Gastroesophageal sphincter (tissue), 4 donors: ENCODE measurements at places on chromosomes 3 and 15.

- H3K4me1 ChIP-seq = peaks cover 33% of the 10 kb centered on the region
- no peaks in the 10 kb centered on the region for H3K27me3 ChIP-seq
- H3K4me3 ChIP-seq = no peak overlapping the region
- no peaks in the 10 kb centered on the region for H3K36me3 ChIP-seq
Observed at GRCh38 chr3:71109241-71109976, 474.1 kb downstream of the FOXP1 start.

GRCh38 chr3:132867526-132867925 lies 145.3 kb upstream of the NPHP3 start:
- ATAC-seq = no peak
- H3K4me3 ChIP-seq = no peak overlapping the region
- no peaks in the 10 kb centered on the region for H3K27me3 ChIP-seq
- H3K4me1 ChIP-seq = no peaks in the 10 kb centered on the region

DNA sequence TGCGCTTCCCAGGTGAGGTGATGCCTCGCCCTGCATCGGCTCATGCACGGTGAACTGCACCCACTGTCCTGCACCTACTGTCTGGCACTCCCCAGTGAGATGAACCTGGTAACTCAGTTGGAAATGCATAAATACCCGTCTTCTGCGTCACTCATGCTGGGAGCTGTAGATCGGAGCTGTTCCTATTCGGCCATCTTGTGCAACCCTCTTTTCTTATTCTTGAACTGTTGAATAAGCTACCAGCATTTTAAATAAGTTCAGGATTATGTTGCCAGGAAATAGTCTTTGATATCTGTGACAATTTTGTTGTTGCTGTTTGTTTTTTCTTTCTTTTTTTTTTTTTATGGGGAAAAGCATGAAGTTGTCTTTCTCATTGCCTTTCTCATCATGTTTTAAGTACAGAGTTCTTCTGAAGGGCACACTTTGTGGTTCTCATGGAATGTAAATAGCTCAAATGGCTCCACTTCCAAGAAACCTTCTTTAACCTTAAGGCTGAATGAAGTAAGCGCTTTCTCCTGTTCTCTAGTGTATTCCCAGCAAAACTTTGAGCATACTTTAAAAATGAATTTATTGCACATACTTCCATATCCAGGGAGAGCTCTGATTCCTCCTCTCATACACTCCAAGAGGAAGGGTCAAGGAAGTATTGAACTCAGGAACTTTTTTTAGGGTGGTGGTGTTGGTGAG lies 468.0 kb upstream of the TBL1XR1 start:
- no peak for ATAC-seq
- H3K36me3 ChIP-seq = no peaks in the 10 kb centered on the region
- H3K4me1 ChIP-seq = no peaks in the 10 kb centered on the region
- no peaks in the 10 kb centered on the region for H3K27me3 ChIP-seq
- no peak overlapping the region for H3K4me3 ChIP-seq

DNA sequence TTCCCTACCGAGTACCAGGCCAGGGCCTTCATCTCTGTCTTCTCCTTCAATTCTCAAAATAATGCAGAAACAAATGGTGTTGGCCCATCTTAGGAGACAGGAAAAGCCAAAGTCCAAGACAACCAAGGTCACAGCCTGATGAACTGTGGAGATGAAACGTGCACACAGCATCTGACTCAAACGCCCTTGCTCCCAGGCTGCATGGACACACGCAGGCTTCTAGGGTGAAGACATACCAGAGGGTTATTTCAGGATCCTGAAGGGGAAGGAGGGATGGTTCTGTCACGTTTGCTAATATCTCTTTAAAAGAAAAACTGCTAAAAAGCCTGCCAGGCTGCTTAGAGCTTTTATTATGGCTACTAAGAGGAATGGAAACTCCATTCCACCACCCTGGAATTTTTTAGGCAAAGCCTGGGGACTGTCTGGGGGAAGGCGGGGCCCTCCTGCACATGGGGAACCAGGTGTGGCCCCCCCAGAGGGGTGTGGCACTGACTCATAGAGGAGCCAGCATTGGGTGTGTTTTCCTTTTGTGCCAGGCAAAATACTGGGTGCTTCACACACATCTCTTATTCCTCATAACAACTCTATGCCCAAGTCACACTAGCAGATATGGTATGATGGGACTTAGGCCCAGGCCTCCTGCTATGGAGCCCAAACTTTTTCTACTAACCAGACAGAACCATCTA lies 62.9 kb downstream of the UMPS start:
- H3K4me3 ChIP-seq = no peak overlapping the region
- peak overlapping the region; percentile 69 for H3K27ac ChIP-seq
- no peak for ATAC-seq
- H3K36me3 ChIP-seq = no peaks in the 10 kb centered on the region
- H3K4me1 ChIP-seq = peaks cover 35% of the 10 kb centered on the region

DNA sequence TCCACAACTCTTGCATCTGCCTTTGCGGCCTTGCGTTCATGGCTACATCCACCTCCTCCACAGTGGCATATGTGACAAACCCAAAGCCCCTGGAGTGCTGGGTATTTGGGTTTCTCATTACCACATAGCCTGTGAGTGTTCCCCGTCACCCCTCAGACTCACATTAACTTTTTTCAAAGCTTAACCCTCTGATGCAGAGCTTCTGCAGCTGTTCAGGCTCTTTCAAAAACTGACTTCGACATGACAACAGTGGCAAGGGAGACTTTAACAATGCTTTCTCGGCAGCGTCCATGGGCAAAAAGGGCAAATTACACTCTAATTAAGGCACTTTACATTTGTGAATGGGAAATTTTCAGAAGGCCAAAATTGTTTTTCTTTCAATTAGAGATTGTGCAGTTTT lies 343.2 kb downstream of the UNC13C start:
- no peaks in the 10 kb centered on the region for H3K4me1 ChIP-seq
- no peak for ATAC-seq
- H3K36me3 ChIP-seq = no peaks in the 10 kb centered on the region

DNA sequence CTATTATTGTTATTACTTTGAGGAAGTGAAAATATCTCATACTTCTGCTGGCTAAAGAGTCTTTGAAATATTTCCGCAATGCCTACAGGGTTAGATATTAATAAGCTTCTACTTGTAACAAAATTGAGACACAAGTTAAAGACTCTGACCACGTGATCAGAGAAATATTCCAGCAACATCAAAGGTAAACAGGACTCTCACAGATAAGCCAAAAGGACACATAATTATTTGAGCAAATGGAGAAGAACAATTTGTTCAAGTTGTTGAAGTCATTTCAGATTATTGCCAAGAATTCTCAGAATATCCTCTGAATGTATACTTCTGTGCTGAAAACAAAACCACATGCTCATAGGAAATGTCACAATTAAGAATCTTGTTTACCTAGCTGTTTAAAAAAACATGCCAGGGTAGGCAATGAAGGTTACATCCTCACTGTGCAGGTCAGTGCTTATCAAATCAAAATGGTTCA lies 225.8 kb upstream of the ALCAM start:
- no peaks in the 10 kb centered on the region for H3K4me1 ChIP-seq
- H3K27ac ChIP-seq = no peak overlapping the region
- no peak for ATAC-seq
- no peaks in the 10 kb centered on the region for H3K36me3 ChIP-seq
- H3K4me3 ChIP-seq = no peak overlapping the region

DNA sequence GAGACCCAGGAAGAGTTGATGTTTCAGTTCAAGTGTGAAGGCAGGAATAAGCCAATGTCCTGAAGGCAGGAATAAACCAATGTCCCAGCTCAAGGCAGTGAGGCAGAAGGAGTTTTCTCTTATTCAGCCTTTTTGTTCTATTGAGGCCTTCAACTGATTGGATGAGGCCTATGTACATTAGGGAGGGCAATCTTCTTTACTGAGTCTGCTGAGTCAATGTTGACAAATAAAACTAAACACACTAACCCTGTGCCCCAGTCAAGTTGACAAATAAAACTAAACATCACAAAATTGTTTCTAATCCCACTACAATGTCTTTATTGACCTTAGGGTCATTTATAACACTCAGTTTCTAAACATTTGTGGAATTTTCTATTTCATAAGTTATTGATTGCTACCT lies 100.0 kb downstream of the CACNA2D3 start:
- H3K36me3 ChIP-seq = no peaks in the 10 kb centered on the region
- H3K4me1 ChIP-seq = no peaks in the 10 kb centered on the region
- no peak overlapping the region for H3K4me3 ChIP-seq
- H3K27ac ChIP-seq = no peak overlapping the region
- no peaks in the 10 kb centered on the region for H3K27me3 ChIP-seq

DNA sequence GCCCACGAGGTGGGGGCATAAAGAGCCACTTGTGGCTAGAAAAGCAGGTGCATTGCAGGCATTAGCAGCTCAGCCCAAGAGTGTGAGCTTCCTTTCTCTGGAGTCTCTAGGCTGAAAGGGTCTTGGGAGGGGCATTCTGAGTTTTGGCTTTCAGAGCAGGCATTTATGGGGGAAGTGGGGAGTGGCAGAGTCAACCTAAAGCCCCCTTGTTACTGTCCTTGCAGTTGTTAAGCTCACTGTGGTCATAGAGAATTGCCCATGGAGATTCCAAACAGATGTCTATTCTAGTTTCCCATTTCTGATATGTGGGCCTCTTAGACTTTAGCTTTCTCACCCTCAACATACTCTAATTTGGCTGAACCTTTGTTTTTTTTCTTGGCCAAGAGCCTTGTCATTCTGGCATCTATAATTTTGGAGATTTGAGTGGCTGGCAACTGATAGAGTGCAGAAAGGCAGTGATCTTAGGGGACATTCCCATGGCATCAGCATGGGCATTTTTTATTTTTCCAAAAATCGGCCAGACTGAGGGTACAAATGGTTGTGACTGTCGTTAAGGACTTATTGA lies 217.9 kb downstream of the THSD4 start:
- no peak for ATAC-seq
- peak overlapping the region; percentile 32 for H3K27ac ChIP-seq
- no peak overlapping the region for H3K4me3 ChIP-seq
- H3K36me3 ChIP-seq = no peaks in the 10 kb centered on the region

DNA sequence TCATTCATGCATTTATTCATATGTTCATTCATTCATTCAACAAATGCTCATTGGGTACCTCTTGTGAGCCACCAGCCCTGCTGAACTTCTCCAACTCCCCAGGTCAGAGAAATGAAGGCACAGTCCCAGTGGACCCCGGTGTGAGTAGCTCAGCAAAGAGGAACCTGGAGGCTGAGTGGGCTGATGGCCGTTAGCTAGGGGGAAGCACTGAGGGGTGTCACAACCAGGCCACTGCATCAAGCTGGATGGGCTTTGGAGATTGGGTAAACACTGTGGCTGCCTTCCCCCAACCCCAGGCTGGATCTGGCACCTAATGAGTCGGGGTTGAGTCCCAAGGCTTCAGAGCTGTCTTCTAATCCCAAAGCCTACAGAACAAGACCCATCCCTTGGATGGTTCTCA lies 12.1 kb upstream of the ALAS1 start:
- H3K27me3 ChIP-seq = no peaks in the 10 kb centered on the region
- peaks cover 10% of the 10 kb centered on the region for H3K4me1 ChIP-seq
- no peak for ATAC-seq
- H3K27ac ChIP-seq = no peak overlapping the region
- no peak overlapping the region for H3K4me3 ChIP-seq
- no peaks in the 10 kb centered on the region for H3K36me3 ChIP-seq

DNA sequence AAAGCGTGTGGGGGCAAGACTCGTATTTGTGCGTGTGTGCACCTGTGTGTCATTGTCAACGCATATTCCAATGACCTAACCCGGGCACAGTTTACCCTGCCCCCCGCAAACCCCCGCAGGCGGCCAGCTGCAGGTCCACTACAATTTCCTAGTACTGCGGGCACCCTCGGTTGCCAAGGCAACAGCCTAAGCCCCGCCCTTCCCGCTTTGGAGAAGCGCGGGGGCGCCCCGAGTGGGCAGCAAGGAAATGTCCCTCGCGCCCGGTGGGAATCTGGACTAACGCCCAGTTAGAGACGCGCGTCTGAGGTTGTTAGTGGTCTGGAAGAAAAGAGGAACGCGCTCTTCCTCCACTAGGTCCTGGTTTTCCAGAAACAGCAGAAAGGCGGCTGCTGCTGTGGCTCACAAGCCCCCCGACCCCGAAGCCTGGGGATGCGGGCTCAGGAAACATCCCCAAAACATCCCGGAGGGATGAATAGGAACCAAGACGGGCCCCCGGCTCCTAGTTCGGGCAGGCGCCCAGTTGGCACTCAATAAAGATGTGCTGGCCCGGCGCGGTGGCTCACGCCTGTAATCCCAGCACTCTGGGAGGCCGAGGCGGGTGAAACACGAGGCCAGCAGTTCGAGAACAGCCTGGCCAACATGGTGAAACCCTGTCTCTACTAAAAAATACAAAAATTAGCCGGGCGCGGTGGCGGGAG lies 1.1 kb downstream of the ABHD14A start:
- no peaks in the 10 kb centered on the region for H3K36me3 ChIP-seq
- peak; percentile 19 for ATAC-seq
- H3K4me3 ChIP-seq = peak overlapping the region; percentile 68
- H3K4me1 ChIP-seq = peaks cover 15% of the 10 kb centered on the region
- peak overlapping the region; percentile 93 for H3K27ac ChIP-seq

DNA sequence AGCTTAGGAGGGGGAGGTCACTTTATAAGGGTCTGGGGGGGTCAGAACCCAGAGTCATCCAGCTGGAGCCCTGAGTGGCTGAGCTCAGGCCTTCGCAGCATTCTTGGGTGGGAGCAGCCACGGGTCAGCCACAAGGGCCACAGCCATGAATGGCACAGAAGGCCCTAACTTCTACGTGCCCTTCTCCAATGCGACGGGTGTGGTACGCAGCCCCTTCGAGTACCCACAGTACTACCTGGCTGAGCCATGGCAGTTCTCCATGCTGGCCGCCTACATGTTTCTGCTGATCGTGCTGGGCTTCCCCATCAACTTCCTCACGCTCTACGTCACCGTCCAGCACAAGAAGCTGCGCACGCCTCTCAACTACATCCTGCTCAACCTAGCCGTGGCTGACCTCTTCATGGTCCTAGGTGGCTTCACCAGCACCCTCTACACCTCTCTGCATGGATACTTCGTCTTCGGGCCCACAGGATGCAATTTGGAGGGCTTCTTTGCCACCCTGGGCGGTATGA lies at the start of gene RHO:
Gene RHO (plus strand): TSS at position 51 of the 512 bp plus-strand sequence. CDS start 95 bp downstream, at position 146.
- H3K36me3 ChIP-seq = no peaks in the 10 kb centered on the region
- H3K27me3 ChIP-seq = no peaks in the 10 kb centered on the region
- H3K27ac ChIP-seq = no peak within 1 kb of the TSS
- H3K4me3 ChIP-seq = no peak within 1 kb of the TSS
- no peak for ATAC-seq
